Natural killer cell treated with Interleukin-12 subunit alpha and Interleukin-12 subunit beta and Interleukin-15 and Interleukin-18, amount 100 ng/mL, for 72 hours (primary cell): ENCODE measurements at places on chromosomes 2 and 18.

DNA sequence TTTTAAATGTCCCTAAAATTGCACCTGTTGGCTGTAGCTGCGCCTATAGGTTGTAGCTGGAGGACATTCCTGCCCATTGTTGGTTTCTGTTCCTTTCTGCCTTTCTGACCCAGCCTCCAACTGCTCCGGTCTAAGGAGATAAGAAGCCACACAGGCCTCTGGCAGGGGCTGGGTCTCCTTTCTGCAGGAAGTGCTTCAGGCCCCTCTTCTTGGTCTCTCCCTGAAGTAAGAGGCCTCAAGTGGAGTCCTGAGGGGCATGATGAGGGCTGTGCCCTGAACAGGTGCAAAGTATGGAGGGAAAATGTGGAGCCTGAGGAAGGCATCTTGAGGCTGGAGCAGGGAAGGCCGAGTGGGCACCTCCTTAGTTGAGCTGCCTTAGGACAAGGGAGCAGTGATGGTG lies 10.4 kb upstream of the SFTPB start:
- no peak overlapping the region for H3K4me3 ChIP-seq
- peaks cover 19% of the 10 kb centered on the region for H3K4me1 ChIP-seq
- H3K27me3 ChIP-seq: no peaks in the 10 kb centered on the region
- no peaks in the 10 kb centered on the region for H3K36me3 ChIP-seq
- DNase-seq: no peak
- H3K27ac ChIP-seq: no peak overlapping the region

GRCh38 chr2:239819974-239820555 lies 205.1 kb downstream of the NDUFA10 start:
- H3K27me3 ChIP-seq: peaks cover 14% of the 10 kb centered on the region
- DNase-seq: peak; percentile 47
- H3K36me3 ChIP-seq: no peaks in the 10 kb centered on the region
- no peak overlapping the region for H3K27ac ChIP-seq
- no peak overlapping the region for H3K4me3 ChIP-seq
- H3K4me1 ChIP-seq: no peaks in the 10 kb centered on the region

DNA sequence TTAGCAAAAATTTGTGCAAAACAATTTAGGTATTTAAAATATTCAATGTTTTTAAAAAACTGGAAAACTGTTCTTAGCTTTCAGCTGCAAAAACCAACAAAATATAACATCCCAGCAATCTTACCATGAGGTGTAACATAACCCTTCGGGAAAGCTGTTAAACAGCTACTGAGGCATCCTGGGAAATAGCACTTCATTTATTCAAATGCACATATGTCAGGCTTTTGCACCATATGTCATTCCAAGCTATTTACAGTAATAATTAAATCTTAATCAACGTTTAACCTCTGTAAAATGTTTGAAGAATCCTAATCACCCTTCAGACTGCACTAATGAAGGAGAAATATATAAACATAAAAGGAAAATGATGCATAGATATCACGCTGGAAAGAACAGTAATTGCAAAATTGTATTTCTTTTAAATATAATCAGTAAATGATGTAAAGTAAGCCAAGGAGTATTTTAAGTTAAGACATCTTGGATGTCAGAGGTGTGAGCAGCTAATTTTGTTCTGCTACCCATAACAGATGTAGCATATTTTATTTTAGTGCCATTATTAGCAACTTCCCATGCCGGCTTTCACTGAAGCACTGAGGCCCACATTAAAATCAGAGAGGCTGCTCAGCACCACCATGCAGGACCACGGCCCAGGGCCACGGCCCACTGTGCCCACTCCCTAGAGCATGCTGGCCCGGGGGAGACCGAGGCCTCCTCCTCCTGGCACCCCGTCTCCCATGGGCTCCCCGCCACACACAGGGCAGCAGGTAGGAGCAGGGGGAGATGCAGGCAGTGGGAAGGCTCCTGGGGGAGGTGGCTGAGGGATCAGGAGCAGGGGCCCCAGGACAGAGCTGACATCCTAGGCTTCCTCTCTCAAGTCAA lies 30.9 kb downstream of the EMX1 start:
- H3K4me1 ChIP-seq: peaks cover 3% of the 10 kb centered on the region
- no peak for DNase-seq
- no peak overlapping the region for H3K4me3 ChIP-seq

GRCh38 chr2:181252262-181253148 lies 204.7 kb upstream of the ITGA4 start:
- peak overlapping the region; percentile 43 for H3K4me3 ChIP-seq
- DNase-seq: no peak
- H3K27me3 ChIP-seq: no peaks in the 10 kb centered on the region
- no peaks in the 10 kb centered on the region for H3K36me3 ChIP-seq

DNA sequence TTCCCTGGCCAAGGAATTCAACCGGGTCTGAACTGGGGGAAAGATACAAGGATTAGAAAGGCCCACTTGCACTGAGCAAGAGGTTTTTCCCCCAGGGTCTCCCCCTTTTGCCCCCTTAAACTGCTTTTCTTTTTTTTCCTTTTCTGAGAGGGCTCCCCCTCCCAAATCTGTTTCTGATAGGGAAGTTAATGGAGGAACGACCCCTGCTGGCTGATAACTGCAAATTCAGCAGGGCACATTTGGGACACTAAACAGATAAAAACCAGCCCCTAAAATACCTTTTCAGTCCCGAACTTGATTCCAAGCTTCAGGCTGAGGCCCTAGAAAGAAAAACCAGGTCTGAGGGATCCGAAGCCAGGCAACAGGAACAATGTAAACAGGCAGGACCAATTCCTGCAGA lies 1012.4 kb upstream of the CRIM1 start:
- H3K4me3 ChIP-seq: no peak overlapping the region
- H3K27me3 ChIP-seq: no peaks in the 10 kb centered on the region
- DNase-seq: no peak
- no peak overlapping the region for H3K27ac ChIP-seq

GRCh38 chr2:171480908-171481307 lies 41.4 kb upstream of the CYBRD1 start:
- peak overlapping the region; percentile 66 for H3K27ac ChIP-seq
- H3K36me3 ChIP-seq: peaks cover 18% of the 10 kb centered on the region
- no peaks in the 10 kb centered on the region for H3K27me3 ChIP-seq
- DNase-seq: no peak
- H3K4me1 ChIP-seq: peaks cover 44% of the 10 kb centered on the region

DNA sequence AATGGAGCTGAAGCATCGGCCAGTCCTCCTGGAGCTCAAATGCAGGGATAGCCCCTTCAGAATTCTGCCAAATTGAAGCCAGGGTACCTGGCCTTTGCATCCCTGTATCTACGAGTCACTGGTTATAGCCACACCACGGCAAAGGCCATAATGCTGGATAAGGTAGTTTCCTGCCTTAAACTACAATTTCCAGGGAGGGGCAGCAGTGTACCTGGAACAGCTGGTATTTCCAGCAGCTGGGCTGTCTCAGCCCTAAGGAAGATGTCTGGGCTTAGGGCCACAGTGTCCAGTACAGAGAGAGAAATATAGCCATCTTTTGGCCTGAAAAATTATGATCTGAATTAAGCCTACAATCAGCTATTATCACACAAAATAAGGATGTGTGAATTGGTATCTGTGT lies 180.3 kb downstream of the GCA start:
- H3K27me3 ChIP-seq: no peaks in the 10 kb centered on the region
- no peak for DNase-seq
- H3K27ac ChIP-seq: no peak overlapping the region
- H3K4me3 ChIP-seq: no peak overlapping the region
- no peaks in the 10 kb centered on the region for H3K36me3 ChIP-seq

DNA sequence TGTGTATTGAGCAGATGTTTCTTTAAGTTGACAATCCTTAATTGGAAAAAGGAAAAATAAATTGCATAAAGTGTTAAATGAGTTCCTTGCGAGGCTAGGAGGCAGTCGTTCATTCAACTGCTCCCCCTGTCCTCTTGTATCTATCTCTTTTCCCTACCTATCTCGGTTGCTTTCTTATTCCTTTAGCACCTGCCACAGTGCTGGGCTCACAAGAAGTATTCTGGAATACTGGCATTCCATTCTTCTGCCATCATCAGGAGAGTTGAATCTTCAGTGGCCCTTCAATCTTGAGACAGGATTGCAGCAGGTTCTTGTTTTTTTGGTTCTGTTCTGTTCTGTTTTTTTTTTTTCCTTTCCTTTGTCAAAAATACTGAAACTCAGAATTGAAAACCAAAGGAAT lies 143.1 kb upstream of the AQP4 start:
- no peaks in the 10 kb centered on the region for H3K27me3 ChIP-seq
- DNase-seq: no peak
- no peaks in the 10 kb centered on the region for H3K36me3 ChIP-seq
- no peak overlapping the region for H3K27ac ChIP-seq
- no peaks in the 10 kb centered on the region for H3K4me1 ChIP-seq
- no peak overlapping the region for H3K4me3 ChIP-seq

GRCh38 chr2:98702127-98702802 lies 28.7 kb downstream of the MGAT4A start:
- peaks cover 27% of the 10 kb centered on the region for H3K4me1 ChIP-seq
- no peak overlapping the region for H3K4me3 ChIP-seq
- DNase-seq: no peak
- no peaks in the 10 kb centered on the region for H3K36me3 ChIP-seq
- H3K27ac ChIP-seq: peak overlapping the region; percentile 22

- H3K27ac ChIP-seq: peak overlapping the region; percentile 80
- H3K4me3 ChIP-seq: no peak overlapping the region
- peaks cover 13% of the 10 kb centered on the region for H3K36me3 ChIP-seq
- H3K4me1 ChIP-seq: no peaks in the 10 kb centered on the region
- no peak for DNase-seq
- H3K27me3 ChIP-seq: no peaks in the 10 kb centered on the region
Measured at GRCh38 chr2:99166218-99166617, 11.5 kb downstream of the LIPT1 start.

GRCh38 chr2:142130111-142131009 lies 456 bp downstream of the LRP1B start:
- peak overlapping the region; percentile 45 for H3K4me3 ChIP-seq
- no peak for DNase-seq
- H3K36me3 ChIP-seq: peaks cover 9% of the 10 kb centered on the region
- H3K27ac ChIP-seq: no peak overlapping the region
- peaks cover 4% of the 10 kb centered on the region for H3K4me1 ChIP-seq

GRCh38 chr18:34492652-34493051 lies 217.4 kb upstream of the DTNA start:
- peak overlapping the region; percentile 22 for H3K4me3 ChIP-seq
- peaks cover 5% of the 10 kb centered on the region for H3K36me3 ChIP-seq
- no peak overlapping the region for H3K27ac ChIP-seq
- H3K27me3 ChIP-seq: peaks cover 23% of the 10 kb centered on the region
- peaks cover 2% of the 10 kb centered on the region for H3K4me1 ChIP-seq
- no peak for DNase-seq

DNA sequence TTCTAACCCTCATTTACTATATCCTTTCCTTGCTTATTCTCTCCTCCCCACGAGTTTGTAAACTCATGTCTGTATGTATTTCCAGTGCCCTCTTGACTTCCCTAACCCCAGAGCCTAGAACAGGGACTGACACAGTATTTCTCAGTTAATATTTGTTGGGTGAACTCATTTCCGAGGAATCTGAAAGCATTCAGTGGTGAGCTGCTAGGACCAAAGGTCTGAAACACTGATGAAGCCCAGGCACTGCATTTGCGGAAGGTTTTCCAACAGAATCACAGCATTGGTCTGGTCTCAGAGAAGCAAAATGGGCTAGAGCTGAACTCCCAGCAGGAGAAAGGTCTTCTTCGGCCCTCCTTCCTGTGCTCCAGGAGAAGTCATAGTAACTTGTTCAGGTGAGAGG lies 56.8 kb downstream of the SOX11 start:
- DNase-seq: no peak
- no peak overlapping the region for H3K4me3 ChIP-seq
- H3K4me1 ChIP-seq: no peaks in the 10 kb centered on the region
- H3K36me3 ChIP-seq: peaks cover 8% of the 10 kb centered on the region
- no peaks in the 10 kb centered on the region for H3K27me3 ChIP-seq
- no peak overlapping the region for H3K27ac ChIP-seq

DNA sequence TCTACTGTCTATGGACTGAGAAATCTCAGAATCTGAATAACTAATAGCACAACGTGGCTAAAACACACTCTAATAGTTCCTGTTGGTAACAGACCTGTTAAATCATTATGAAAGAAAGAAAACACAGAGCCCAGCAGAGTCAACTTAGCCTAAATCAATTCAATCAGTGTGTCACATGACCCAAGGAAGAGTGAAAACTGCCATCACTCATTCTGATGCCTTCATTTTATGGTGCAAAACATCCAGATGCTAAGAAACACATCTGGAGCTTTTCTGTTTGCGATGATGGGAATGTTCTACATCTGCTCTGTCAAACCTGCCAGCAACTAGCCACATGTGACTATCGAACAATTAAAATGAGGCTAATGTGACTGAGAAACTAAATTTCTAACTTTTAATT lies 295.7 kb upstream of the TRIB2 start:
- H3K27ac ChIP-seq: no peak overlapping the region
- DNase-seq: no peak
- H3K4me3 ChIP-seq: no peak overlapping the region
- H3K4me1 ChIP-seq: peaks cover 11% of the 10 kb centered on the region
